ENCODE measurements at places on chromosomes 5 and 9.

- no peak for DNase-seq
Observed at GRCh38 chr5:172692981-172693380, 51.9 kb downstream of the NEURL1B start.

GRCh38 chr9:125649315-125649714, 57.7 kb downstream of the MAPKAP1 start:
- DNase-seq = no peak

GRCh38 chr9:130069048-130069447, 15.3 kb downstream of the GPR107 start:
- DNase-seq = no peak

GRCh38 chr9:108212184-108212583, 643.6 kb downstream of the ACTL7B start:
- no peak for DNase-seq

DNA sequence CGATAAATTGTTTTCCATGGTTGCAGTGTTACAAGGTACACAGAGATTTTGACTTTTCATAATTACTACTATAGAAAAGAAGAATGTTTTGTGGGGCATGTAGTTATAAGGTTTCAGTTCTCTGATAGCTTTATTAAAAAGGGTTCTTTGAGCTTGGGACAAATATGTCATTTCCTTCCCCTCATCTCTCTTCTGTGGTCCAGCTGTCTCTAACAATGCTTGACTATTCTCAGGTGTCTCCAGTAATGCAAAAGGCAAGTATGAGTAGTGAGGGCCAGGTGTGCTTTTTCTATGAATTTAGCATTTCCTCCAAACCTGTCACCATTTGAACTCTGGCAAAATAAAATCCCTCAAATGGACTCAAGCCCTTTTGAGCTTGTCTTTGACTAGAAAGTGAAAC, 84.3 kb downstream of the SLF1 start:
- DNase-seq = no peak

DNA sequence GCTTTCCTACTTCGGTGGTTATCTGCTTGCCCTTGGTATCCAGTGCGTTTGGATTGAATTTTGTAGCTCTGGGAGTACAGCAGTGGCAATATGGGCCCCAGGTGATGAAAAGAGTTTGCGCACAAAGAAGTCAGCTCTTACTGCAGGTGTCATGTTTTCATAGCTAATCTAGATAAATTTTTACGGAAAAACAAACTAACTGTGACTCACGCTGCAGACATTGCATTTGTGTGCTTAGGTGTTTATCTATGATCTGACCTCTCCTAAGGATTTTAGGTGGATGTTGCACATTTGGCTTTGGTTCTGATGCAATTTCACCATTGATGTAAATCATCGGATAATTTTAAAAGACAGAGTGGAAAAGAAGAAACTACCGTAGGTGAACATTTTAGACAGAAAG, 92.1 kb downstream of the VCAN start:
- DNase-seq = no peak

DNA sequence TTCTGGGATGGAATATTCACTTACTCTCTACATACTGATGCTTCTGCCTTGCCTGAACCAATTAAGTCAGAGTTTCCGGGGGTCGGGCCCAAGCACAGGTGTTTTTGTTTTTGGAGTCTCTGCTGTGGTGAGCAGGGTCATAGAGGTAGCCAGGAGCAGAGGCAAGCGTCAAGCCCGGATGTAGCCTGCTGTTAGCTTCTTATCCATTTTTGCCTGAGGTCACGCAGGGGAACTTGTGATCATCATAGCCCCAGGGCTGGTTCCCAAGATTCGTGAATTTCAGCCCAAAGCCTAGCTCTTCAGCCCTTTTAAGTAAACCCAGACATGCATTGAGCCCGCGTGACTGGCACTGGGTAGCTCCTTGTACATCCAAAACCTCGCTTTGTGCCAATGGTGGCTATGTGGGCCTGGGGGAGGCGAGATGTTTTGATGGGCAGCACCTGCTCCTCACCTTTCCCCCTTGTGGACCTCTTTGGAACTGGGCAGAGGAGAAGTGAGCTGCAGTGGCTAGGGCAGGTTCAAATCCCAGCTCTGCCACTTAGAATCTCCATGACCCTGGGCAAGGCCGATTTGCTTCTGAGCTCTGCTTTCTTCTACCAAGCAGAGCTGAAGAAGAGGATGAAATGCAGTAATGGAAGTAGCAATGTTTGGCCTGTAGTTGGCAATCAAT, 33.7 kb downstream of the FGF18 start:
- DNase-seq = no peak

DNA sequence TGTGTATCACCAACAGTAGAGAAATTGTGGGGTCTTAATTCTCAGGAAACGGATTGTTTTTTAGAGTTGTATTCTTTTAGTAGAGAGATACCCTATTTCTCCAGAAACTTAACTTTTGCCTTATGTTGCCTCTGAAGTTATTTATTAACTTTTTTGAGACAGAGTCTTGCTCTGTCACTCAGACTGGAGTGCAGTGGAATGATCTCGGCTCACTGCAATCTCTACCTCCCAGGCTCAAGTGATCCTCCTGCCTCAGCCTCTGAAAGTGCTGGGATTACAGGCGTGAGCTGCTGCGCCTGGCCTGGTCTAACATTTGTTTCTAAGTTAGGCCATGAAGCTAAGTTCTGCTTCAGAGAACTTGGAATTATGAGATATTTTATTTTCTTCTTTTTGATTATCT, 75.0 kb downstream of the CFAP95 start:
- no peak for DNase-seq

DNA sequence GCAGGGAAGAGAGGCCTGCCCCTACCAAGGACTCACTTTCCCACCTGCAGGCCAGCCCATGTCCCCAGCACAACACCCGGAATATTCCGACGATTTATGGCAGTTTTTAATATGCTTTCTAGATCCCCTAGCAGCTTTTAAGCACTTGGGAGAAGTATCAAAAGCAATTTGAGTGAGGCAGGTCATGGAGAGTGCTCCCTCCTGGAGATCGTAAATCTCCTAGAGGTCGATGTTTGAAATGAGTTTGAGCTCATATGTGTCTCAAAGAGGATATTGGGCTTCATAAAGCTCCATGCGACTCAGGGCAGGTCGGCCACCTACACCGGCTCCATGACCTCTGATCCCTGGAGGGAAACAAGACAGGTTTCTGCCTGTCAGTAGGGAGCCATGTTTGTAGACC, 27.3 kb downstream of the CFAP90 start:
- DNase-seq = no peak

DNA sequence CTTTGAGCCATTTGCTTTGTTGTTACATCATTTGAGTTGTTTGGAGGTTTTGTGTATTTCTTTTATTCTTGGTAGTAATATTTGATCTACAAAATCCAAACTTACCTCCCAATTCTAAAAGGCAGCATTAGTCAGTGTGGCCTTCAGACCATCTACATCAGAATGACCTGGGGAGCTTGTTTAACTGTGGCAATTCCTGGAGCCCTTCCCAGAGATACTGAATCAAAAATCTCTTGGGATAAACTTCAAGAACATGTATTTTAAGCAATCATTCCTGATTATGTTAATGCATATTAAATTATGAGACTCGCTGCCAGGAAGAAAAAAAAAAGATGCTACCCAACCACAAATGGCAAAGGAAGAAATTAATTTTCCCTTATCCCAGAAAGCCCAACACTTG, 268.9 kb upstream of the PDE4D start:
- no peak for DNase-seq

DNA sequence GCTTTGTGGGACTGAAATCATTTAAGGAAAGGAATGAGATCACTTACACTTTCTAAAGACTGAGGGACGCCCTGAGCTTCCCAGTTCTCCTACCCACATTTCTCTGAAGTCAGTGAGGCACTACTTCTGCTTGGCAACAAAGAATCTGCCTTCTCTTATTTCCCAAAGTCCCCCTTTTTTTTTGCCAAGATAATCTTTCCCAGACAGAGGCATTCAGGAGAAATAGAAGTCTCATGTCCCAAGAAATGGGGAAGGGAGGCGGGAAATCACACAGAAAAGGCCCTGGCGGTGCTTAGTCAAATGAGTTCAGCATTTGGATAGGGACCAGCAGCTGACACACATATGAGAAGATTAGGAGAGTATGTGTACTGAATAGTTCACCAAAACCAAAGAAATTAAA, 159.7 kb downstream of the MUSK start:
- DNase-seq = no peak

Data from activated naive CD8-positive, alpha-beta T cell treated with anti-CD3 and anti-CD28 coated beads, Interleukin-2, amount 10 ng/mL, durations not matched to agents 7 days and 5 days (primary cell).